Fibroblast of skin of left biceps (primary cell): ENCODE measurements at places on chromosomes 3 and 15.

- no peak for DNase-seq
Observed at GRCh38 chr3:183845608-183846288, 20.4 kb upstream of the MAP6D1 start.

DNA sequence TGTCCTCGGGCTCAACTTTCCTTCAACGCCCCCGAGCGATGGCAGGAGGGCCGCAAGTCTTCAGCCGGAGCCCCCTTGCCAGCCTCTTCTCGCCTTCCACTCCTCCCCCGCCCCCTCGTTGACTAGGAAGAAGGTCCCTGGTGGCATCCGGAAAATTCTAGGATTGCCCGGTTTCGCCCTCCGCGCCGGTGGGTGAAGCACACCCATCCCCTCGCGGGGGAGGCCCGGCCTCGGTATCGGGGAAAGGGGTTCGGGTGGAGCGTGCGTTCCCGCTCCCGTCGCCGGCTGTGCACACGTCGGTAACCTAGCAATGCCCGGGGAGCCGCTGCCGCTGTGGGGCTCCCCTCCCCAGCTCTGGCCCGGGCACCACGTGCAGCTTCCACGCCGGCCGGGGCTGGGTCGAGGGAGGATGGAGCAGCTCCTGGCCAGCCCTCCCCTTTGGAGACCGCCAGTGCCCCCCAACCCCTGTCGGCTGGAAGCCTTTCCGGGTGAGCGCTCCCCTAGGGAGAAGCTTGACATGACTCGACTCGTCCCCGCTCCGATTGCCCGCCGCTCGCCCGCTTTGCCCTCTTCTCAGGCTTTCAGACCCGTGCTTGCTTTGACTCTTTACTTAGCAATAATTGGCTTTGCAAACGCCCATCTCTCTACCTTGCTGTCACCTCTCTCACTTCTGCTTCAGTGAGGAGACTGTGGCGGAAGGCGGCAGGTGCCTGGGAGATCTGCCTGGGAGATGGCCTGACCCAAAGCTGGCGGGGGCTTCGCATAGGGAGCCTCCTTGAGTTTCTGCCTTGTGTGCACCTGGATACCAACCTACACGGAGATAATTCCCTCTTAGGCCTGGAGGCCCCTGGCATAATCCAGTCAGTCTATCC is 1.3 kb downstream of the CACNA1D start:
- no peak for DNase-seq

DNA sequence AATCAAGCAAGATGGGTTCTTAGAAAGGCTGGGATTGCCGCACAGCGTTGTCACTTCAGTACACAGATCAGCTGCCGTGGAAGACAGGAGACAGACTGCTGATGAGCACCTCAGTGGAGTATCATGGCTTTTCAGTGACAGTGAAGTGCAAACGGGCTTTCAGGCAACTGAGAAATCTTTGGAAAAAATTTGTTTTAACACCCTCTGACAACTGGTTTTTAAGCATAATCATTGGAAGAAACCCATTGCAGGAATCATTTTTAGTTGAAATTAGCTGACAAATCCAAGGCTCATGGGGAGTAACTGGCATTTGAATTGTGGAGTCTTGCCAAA is 418.8 kb downstream of the OTOL1 start:
- no peak for DNase-seq

DNA sequence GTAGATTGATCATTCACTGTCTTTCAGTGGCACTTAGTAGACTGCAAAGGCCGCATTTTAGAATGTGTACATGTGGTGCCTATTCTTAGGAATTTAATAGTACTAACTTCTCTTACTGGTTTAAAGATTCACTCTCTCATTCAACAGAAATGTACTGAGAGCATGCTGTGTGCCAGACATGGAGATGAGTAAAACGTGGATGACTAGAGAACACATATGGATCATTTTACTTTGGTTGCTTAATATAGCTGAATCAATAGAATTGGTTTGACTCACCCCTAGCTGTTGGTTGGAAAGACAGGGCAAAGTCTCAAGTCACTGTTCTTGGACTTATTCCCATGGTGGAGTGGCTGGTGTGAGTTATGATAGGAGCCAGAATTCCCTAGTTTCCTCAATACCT is 109.1 kb upstream of the TNFAIP8L3 start:
- DNase-seq, result peak; percentile 88

DNA sequence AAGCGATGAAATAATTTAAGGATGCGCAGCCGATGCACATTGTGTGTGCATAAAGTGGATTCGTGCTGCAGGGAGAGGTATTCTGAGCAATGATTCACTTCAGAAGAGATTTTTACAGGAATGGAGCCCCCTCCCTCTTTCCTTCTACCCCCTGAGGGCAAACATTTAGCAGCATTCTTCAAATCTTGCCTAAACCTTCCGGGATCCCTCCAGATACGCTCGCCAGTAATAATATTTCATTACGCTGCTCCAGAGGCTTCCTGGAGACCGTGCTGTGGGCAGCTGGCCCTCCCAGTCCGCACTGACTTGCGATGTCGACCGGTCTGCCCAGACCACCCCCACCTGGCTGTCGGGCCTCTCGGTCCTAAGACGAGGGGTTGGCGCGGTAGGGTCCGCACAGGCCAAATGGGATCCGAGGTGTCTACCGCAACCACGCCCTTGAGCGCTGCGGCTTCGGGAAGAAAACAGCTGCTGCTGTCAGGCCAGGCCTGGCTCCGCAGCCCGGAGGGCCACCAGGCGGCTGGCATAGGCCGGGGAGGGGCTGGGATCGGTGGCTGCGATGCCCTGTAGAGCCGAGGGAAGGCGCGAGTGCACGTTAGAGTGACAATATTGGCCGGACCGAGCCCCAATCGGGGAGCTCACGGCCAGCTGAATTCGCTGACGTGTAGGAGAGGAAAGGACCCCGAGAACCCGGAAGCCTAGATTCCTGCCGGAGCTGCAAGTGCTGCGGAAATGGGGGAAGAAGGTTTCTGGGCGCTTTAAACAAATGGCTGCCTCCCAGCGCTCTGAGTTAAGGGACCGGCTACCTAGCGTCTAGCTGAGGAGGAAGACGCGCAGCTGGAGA is 14.3 kb downstream of the ZIC4 start:
- peak; percentile 56 for DNase-seq

GRCh38 chr3:136672457-136672856 is 79.7 kb downstream of the STAG1 start:
- DNase-seq, result no peak

DNA sequence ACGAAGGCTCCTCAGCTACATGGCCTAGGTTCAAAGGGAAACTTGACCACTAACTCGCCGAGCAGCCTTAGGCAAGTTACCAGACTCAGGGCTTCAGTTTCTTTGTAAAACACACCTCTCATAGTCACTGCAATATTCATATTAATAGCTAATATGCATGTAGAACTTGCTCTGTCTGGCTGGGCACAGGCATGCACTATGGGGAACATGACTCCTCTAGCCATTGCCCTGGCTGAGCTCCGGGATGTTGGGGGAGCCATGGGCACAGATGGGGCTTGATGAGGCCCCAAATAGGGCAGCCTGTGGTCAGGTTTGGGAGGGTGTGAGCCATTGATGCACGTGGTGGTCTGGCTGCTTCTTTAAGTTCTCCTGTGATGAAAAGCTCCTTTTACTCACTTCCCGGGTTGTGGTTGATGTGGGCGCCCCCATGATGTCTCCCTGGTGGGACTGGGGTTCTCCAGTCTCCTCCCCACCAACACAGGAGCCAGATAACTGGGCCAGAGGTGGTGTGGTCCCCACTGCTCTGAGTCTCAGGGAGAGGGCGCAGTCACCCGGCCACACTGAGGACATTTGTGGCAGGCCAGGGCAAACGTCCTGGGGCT is 29.4 kb upstream of the DUSP7 start:
- no peak for DNase-seq

- no peak for DNase-seq
Observed at GRCh38 chr3:147397155-147397874, 9.0 kb downstream of the ZIC4 start.

DNA sequence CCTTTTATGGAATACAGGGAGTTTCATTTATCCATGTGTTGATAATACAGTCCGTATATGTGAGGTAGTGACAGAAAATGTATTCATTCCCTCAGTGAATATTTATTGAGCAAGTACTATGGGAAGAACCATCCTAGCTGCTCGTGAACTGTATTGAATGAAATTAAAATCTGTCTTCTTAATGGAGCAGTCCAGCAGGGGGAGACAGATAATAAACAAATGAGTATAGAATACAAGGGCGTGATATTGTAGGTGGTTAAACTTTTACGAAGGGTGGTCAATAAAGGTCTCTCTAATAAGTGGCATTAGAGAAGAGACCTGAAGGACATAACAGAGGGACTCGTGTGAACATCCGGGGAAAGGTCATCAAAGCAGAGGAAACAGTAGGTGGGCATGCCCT is 62.7 kb upstream of the OSTN start:
- no peak for DNase-seq

- DNase-seq, result no peak
Observed at GRCh38 chr3:95899911-95900310, 914.5 kb upstream of the EPHA6 start.

DNA sequence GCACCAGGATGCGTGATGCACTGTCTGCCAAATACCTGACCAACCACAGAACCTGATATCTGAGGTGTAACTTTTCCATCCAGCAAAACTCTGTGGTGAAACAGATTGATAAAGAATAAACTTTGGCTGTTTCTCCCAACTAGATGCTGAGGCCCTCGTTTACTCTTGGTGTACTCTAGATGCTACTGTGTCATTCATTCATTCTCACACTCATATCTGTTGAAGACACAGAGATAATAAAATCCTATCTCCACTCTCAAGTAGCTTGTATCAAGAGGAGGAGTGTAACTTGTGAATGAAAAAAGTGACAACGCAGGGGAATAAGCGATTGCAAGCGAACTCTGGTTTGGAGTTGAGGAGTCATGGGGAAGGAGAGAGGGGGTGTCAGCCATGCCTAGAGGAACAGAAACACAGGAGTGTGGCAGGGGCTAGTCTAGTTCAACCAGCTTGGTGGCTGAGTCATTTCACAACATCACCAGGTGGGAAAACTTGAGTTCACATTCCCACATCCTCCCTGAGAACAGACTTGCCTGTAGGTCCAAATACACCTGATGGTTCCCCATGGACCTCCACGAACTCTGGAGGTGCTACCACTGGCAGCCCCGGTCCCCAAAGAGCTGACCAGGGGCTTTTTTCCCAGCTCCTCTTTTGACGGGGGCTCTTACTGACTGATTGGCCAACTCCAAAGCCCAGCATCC is 73.3 kb upstream of the SNRK start:
- DNase-seq, result no peak

DNA sequence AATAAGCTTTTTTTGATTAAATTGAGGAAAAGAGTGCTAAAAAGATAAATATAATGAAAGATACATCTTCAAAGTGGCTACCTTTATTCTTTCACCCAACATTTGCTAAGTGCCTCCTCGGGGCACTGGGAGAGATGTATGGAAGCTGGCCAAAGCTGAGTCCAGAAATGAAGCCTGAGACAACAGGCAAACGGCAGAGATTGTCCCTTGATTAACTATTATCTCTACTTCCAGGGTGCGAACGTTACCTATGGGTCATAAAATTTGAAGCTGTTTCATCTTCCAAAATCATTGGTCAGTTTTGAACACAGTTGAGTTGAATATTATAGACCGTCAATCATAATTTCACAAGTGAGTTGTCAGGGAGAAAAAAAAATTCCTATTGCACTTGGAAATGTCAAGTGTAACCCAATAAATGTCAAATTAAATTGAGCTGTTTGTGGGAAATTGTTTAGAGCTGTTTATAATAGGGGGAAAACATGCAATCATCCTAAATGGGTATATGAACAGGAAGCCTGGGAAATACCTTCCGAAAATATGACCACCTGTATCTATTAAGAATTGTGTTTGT is 73.9 kb downstream of the SUCLG2 start:
- no peak for DNase-seq

GRCh38 chr15:98548139-98548971 is 100.0 kb upstream of the IGF1R start:
- DNase-seq, result peak; percentile 67

DNA sequence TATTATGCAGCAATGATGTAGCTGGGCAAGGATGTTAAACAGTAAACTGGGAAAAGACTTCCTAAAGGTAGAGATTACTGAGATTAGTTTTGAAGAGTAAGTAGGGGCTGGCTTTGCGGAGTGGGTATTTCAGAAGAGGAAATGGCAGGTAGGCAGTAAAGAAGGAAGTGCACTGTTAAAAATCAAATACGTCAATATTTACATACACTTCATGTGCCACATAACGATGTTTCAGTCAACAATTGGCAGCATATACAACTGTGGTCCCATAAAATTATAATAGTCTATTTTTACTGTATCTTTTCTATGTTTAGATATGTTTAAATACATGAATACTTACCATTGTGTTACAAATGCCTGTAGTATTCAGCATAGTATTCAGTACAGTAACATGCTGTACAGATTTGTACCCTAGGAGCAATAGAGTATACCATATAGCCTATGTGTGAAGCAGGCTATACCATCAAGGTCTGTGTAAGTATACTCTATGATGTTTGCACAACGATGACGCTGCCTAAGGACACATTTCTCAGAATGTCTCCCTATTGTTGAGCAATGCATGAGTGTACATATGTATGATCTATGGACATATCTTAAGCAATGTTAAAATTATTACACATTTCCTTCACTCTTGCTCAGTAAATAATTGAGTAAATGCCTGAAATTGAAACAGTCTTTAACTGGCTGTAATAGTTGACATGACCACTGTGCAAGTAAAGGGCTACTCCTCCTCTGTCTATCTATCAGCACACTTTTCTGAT is 196.7 kb downstream of the ISL2 start:
- no peak for DNase-seq

GRCh38 chr15:48415036-48415886 is 84.0 kb downstream of the DUT start:
- no peak for DNase-seq

DNA sequence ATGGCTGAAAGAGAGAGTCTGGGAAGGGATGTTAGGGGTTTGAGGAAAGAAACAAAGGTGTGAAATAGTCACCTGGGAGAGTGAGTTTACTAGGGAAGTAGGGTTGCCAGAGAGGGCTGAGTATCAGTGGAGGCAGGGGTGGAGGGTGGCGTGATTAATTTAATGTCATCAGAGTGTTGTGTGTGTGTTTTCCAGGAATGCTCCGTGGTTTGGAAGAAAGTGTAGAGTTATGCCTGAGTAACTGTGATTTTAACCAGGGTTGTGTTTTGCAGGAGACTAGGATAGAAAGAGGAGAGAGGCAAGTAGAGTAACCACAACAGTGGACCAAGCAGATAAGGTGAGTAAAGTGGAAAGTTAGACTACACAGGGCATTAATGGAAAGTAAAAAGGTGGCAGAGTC is 27.2 kb downstream of the PLD1 start:
- DNase-seq, result no peak

DNA sequence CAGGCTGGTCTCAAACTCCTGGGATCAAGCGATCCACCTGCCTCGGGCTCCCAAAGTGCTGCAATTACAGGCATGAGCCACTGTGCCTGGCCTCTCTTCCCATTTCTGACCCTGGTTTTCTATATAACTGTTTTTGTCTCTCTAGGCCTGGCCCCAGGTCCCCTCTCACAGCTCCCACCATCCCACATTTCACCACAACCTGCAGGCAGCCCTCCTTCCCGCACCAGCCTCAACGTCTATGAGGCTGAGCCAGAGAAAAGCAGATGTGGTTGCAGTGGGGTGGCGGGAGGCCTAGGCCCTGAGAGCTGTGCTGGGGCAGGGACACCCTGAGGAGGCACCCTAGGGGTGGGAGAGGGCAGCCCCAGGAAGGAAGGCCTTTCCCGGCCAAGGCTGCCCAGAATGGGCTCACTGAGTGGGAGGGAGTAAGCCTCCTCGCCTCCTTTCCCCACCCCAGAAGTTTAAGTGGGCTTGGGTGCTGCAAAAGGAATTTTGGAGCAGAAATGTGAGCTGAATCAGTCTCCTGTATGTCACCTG is 99.7 kb downstream of the LSM3 start:
- DNase-seq, result no peak

- DNase-seq, result peak; percentile 67
Observed at GRCh38 chr15:48802867-48803266, 8.0 kb downstream of the CEP152 start.

- no peak for DNase-seq
Observed at GRCh38 chr15:58019503-58020376, 45.8 kb downstream of the ALDH1A2 start.
